ENCODE measurements at places on chromosomes 12 and 14. TPM values are rescaled to one million over a fixed set of nuclear protein-coding genes. Genes with fewer than 3 reads are reported as not detected.

The SLC5A8 gene
- not detected for total RNA-seq

The ACRBP gene
- total RNA-seq, result 4.7 TPM

The ZC2HC1C gene
- 0.55 TPM for total RNA-seq

The AMDHD1 gene
- 1.2 TPM for total RNA-seq

The KRT3 gene
- not detected for total RNA-seq

The BDKRB2 gene
- not detected for total RNA-seq

Measured in natural killer cell (primary cell).